ENCODE measurements at places on chromosomes 3 and 15. TPM values are rescaled to one million over a fixed set of nuclear protein-coding genes. Genes with fewer than 3 reads are reported as not detected.

GRCh38 chr3:29099775-29100174, 181.1 kb upstream of the RBMS3 start:
- no peak for ATAC-seq

DNA sequence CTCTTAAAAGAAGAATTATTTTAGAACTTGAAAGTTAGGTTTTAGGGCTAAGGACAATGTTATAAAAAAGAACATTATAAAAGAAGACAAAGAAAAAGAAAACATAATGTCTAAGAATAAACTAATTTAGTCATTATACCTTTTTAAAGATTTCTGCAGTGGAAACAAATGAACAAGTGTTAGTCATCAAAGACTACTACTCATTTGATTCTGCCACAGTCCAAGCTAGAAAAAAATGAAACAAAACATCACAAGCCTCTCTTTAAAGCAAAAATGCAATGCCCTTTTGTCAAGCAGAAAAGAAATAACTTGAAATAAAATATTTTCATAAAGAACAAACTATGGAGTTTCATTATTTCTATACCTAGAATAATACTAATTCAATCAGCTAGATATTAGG, 102.0 kb downstream of the TBC1D5 start:
- ATAC-seq, result no peak

- no peak for ATAC-seq
Measured at GRCh38 chr3:195609229-195609628, 25.5 kb upstream of the APOD start.

ELL3 gene
- total RNA-seq, result 12.7 TPM

GRCh38 chr3:194023501-194024280, 112.3 kb upstream of the HES1 start:
- ATAC-seq, result no peak

GOLGA8H gene
- total RNA-seq, result not detected

DNA sequence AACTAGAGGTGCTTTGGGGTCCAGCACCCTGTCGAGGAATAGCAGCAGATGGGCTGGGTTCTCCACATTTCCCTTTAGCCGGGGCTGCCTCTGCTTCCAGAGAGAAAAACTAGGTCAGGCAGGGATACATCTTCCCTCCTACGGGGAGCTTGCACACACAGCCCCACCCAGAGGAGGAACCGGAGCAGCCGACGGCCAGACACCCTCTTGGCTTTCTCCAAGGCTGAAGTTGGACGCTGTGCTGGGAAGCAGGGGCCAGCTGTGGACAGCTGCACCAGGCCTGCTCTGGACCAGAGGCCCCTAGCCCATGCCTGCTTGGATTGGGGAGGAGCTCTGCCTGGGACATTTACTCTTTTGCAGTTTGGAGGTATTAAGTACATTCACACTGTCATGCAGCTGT, 44.7 kb upstream of the NR2C2 start:
- ATAC-seq, result no peak

ITIH4 gene
- total RNA-seq, result 2.1 TPM

APOD gene
- 3.5 TPM for total RNA-seq

TASOR gene
- 30.0 TPM for total RNA-seq

- ATAC-seq, result peak; percentile 52
Measured at GRCh38 chr3:150925751-150926201, 20.5 kb upstream of the MINDY4B start.

- ATAC-seq, result no peak
Measured at GRCh38 chr15:70761931-70762468, 1.4 kb downstream of the UACA start.

GRCh38 chr15:95327183-95327525, 1003.3 kb upstream of the NR2F2 start:
- ATAC-seq, result no peak

RBP2 gene
- total RNA-seq, result not detected

CD96 gene
- 1.0 TPM for total RNA-seq

- ATAC-seq, result no peak
Measured at GRCh38 chr3:12630292-12630691, 33.6 kb downstream of the RAF1 start.

- no peak for ATAC-seq
Measured at GRCh38 chr3:8097690-8098089, 403.9 kb upstream of the LMCD1 start.

DNA sequence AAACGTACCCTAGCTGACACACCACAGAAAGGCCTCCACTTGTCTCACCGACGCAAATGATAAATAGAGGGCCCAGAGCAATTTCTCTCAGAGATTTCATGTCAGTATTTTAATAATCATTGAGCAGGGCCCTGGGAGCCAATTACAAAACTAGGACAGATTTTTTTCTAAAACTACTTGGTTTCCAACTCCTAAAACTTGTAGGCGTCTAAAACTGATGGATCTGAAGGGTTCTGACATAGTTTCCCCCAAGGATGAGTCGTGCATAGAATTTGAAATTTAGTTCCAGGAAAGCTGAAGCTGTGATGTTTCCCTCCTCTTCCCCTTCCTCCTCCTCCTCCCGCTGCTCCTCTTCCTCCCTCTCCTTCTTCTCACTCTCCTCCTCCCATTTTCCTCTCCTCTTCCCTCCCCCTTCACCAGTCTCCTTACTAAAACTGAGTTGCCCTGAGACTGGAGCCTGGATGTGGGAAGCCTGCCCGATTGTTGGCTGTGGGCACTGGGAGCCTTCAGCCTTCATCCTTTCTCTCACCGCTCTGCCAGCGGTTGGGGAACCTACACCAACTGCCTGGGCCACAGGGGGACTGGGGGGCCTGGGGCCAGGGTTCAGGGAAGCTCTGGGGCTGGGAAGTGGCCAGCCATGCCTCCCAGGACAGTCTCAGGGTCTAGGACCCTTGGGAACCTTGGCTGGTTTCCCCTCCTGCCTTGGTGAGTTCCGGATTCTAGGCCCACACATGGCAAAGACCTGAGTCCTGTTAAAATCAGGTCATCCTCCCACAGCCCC, 73.9 kb upstream of the SLC6A11 start:
- ATAC-seq, result no peak

DNA sequence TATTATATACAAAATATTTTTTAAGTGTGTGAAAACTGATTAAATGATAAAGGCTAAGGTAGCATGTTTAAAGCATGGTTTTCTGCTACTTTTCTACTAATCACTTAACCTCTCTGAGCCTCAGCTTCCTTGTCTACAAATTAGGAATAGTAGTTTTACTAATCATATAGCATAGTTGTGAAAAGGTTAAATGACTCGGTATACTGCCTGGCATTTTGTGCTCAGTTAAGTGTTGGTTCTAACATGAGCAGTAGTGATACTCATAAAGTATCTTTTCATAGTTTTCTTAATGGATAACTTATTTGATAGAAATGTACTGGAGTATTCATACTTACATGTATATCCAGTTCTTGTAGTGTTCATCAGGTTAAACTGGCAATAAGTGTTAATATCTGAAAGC, 13.6 kb downstream of the RASA2 start:
- ATAC-seq, result no peak

GRCh38 chr3:25723802-25724201, 59.1 kb upstream of the TOP2B start:
- no peak for ATAC-seq

DNA sequence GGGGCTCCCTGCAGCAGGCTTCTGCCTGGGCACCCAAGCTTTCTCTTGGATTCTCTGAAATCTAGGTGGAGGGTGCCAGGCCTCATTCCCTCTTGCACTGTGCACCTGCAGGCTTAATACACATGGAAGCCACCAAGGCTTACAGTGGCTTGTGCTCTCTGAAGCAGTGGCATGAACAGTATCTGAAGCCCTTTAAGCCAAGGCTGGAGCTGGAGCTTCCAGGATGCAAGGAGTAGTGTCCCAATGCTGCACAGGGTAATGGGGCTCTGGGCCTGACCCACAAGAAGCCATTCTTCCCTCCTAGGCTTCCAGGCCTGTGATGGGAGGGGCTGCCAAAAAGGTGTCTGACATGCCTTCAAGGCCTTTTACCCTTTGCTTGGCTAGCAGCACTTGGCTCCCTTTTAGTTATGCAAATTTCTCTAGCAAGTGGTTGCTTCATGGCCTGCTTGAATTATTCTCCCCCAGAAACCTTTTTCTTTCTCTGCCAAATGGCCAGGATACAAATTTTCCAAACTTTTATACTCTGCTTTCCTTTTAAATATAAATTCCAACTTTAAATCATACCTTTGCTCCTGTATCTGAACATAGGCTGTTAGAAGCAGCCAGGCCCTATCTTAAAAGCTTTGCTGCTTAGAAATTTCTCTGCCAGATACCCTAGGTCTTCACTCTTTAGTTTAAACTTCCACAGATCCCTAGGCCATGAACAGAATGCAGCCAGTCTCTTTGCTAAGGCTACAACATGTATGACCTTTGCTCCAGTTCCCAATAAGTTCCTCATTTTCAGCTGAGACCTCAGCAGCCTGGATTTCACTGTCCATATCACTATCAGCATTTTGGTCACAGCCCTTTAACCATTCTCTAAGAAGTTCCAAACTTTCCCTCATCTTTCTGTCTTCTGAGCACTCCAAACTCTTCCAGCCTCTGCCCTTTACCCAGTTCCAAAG, 201.1 kb upstream of the LRRFIP2 start:
- ATAC-seq, result no peak

PARP6 gene
- 32.6 TPM for total RNA-seq

GRCh38 chr3:62554264-62554799, 181.0 kb upstream of the FEZF2 start:
- ATAC-seq, result no peak

DNA sequence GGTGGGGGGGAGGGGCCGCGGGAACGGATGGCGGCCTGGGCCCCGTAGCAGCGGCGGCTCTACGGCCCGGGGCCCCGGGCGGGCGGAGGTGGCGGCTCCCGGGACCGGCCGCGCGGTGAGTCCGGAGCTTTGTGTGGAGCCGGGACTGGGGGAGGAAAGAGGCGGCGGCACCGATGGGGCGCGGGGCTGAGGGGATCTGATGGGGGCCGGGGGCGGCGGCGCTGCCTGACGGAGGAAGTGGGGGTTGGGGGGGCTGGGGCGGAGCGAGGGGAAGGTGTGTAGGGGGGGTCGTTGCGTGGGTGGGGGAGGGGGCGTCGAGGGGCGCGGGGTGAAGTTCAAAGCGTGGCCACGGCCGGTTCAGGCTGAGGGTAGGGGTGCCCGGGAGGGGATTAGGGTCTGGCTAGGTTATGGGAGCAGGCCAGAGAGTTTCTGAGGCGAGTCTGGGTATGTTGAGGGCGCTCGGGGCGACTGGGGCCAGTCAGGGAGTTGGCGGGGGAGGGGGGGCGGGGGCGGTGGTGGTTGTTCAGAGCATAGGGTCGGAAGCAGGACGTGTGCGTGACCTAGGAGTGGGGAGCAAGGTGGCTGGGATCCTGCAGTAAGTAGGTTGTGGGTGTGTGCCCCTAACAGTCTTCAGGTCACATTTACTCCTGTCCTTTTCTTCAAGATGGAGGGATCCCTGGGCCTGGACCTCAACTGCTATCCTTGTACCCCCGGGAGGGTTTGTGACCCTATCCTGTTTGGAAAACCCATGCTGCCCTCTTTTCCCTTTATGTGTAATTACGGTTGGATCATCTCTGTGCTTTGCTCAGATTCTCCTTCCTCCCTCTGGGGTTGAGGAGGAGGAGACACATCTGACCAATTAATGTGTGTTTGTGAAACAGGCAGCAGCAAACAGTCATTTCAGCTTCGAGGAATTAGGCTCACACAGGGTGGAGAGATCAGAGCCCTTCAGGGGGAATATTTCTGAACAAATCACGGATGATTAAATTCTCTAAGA, 644 bp downstream of the ZNF609 start:
- peak; percentile 60 for ATAC-seq

DNA sequence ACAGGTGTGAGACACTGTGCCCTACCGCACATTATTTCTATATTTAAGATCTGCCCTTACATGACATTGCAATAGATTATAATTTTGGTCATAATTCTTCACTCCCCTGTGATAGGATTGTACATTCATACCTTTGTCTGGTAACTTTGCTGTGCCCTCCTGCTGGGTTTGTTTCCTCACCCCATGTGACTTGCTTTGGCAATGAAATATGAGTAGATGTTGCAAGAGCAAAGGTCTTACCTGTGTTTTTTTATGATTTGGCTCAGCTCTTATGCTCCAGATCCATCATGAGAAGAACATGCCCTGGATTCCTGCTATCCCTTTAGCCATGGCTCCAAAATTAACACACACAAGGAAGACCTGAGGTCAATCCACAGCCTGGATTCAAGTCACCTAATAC, 137.7 kb upstream of the EOMES start:
- ATAC-seq, result no peak

- no peak for ATAC-seq
Measured at GRCh38 chr15:101000271-101000681, 81.1 kb downstream of the LRRK1 start.

GOLGA8B gene
- 27.2 TPM for total RNA-seq

GRCh38 chr15:69852482-69852881, 245.2 kb downstream of the TLE3 start:
- no peak for ATAC-seq
